ENCODE measurements at places on chromosomes 4 and X.
A peak's percentile ranks its signal among the peaks of the same experiment; 100 is the strongest.

DNA sequence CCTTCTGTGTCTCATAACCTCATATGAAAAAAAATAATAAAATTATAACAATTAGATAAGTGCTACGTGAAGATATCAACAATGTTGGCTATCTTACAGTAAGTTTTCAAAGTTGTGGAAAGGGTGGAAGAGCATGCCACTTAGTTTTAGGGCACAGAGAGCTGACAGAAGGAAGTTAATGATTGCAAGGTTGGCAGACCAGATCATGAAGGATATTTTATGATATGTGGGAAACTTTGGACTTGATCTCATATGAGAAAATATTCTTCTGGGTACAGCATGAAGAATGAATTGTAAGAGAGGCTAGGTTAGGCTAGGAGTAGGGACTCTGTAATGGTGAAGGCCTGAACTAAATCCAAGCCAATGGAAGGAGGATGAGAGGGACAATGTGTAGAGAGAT is 34.5 kb downstream of the MGAT4D start:
- DNase-seq, result no peak

DNA sequence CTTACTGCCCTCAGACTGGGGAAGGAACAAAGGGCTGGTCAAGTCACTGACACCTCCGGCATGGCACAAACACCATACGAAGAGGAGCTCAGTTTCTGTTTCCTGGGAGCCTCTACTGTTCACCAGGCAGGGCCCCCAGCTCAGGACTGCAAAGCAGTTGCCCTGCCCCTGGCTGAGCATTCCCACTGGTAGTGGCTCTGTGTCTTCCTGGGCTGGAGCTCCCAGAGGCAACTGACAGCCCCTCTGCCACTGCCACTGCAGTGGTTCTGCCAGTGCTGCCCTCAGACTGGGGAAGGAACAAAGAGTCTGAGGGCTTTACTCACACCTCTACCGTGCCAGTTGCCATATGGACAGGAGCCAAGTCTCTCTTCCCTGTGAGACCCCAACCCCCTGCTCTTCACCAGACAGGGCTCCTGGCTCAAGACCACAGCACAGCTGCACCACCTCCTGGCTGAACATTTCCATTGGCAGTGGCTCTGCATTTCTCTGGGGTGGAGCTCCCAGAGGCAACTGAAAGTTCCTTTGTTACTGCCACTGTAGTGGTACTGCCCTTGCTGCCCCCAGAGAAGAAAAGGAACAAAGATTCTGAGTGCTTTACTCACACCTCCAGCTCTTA is 67.9 kb downstream of the SMARCA5 start:
- no peak for DNase-seq

- DNase-seq, result no peak
These were observed 10.0 kb downstream of the ART3 start for GRCh38 chr4:76084542-76084941.

GRCh38 chr4:172129593-172129992 is 316.4 kb downstream of the GALNTL6 start:
- peak; percentile 23 for DNase-seq

GRCh38 chr4:155837203-155837796 is 28.8 kb downstream of the ASIC5 start:
- DNase-seq, result no peak

GRCh38 chrX:121179972-121180371 is 132.6 kb downstream of the GLUD2 start:
- no peak for DNase-seq

- no peak for DNase-seq
These were observed 12.8 kb upstream of the SLITRK4 start for GRCh38 chrX:143648705-143649104.

DNA sequence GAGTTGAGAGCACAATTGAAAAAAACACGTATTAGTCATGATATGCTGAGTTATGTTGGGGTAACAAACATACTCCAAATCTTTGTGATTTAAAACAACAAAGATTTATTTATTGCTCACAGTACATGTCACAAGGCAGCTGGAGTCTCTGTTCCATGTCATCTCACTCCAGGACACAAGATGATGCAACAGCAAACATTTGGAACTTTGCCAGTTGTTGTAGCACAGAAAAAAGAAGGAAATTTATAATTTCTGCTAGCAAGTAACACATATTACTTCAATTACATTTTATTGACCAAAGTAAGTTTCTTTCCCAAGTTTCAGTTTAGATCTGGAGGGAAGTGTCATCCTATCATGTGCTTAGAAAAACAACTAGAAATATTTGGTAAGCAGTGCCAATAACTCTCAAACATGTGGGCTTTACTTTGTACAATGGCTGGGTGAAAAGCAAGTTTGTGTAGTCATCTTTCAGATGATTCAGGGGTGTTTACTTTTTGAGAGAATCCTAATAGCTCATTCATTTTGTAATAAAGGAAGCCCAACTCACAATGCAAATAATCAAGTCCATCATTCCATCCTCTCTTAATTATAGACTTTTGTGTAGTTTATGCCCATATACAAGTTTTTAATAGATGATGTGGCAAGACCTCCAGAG is 452.3 kb downstream of the ZIC3 start:
- no peak for DNase-seq

DNA sequence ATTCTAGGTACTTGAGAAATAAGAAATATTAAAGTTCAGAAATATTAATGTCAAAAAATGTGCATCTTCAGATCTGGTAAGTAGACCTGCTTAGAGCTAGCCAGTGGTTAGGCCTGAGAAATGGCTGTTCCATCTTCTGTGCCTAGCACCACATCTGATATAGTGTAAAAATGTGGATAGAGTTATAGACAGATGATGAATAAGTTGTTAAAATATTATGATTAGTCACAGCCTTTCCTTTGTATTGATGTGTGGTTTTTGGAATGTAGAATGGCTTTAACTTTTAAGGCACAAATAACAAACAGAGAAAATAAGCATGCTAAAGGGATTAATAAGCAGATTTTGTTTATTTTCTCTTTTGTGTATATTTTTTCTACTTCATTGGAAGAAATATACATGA is 133.5 kb upstream of the NUDT6 start:
- peak; percentile 29 for DNase-seq

DNA sequence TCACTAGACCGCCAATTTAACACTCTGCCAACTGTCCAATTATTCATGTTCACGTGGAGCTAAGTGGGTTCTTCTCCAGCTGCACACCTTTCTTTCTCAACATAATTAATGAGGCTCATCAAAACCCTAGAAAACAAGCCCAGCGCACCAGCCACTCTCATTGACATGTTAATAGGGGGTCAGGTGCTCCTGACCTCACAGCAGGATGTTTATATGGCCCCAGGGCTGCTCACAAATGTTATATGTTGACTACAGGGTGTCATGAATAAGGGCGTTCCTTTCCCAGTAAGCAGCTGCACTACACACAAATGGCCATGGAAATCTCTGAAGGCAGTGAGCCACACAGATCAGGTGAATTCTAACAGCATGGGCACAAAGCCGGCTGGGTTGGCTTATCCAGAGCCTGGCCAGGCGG is 209.8 kb downstream of the MGST2 start:
- no peak for DNase-seq

GRCh38 chr4:181701894-181702293 is 541.3 kb upstream of the TENM3 start:
- DNase-seq, result no peak

GRCh38 chrX:108072746-108073145 is 18.6 kb downstream of the PSMD10 start:
- DNase-seq, result peak; percentile 24

DNA sequence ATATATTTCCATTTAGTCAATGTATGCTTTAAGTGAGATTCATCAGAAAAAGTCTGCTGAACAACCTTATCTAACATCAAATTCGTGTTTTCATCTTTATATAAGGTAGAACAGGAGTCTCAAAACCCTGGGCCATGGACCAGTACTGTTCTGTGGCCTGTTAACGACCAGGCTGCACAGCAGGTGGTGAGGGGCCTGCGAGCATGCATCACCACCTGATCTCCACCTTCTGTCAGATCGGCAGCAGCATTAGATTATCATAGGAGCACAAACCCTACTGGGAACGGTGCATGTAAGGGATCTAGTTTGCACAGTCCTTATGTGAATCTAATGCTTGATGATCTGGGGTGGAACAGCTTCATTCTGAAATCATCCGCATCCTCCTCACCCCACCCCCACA is 3.2 kb downstream of the CTSO start:
- DNase-seq, result no peak

- peak; percentile 71 for DNase-seq
These were observed 67.4 kb downstream of the APBB2 start for GRCh38 chr4:41146716-41147506.

DNA sequence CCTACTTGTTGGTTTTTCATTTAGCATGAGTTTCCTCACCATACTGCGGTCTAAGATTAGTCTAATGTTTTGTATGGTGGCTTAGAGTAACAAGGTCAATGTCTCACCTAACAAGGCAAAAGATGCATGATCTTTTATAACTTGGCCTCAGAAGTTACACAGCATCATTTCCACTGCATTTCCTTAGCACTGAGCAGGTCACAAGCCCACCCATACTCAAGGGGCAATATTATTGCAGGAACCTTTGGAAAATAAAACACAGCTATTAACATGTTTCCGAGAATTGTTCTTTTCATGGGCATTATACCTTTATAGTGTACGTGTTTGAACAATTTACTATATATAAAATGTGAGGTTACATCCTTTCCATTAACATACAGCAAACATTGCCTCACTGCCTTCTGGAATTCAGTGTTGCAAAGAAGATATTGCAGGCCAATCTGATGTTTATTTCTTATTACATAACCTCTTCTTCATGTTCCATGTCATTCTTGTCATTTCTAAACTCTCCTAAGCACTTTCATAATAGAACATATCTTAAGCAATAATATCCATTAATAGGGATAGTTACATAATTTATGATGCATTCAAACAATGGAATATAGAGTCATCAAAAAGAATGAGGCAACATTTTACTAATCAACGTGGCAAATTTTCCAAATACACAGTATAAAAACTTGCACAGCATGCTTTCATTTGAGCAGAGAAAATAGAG is 153.8 kb downstream of the AREG start:
- no peak for DNase-seq

DNA sequence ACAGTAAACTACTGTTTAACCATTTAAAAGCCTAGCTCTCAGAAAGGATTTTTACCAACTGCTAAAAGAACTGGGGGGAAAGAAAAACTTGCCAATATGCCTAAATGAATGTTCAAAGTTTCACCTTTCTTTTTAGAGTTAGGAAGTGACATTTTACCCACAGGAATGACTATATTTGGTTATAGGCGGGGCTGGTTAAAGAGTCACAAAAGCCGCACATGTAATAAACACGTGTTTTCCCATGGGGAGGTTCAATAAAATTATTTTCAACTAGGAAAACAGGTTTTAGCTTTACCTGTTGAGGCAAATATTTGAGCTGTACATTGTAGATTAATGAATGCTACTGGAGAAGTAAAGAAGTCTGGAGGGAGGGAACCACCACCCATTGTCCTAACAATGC is 41.6 kb upstream of the UGDH start:
- DNase-seq, result no peak

DNA sequence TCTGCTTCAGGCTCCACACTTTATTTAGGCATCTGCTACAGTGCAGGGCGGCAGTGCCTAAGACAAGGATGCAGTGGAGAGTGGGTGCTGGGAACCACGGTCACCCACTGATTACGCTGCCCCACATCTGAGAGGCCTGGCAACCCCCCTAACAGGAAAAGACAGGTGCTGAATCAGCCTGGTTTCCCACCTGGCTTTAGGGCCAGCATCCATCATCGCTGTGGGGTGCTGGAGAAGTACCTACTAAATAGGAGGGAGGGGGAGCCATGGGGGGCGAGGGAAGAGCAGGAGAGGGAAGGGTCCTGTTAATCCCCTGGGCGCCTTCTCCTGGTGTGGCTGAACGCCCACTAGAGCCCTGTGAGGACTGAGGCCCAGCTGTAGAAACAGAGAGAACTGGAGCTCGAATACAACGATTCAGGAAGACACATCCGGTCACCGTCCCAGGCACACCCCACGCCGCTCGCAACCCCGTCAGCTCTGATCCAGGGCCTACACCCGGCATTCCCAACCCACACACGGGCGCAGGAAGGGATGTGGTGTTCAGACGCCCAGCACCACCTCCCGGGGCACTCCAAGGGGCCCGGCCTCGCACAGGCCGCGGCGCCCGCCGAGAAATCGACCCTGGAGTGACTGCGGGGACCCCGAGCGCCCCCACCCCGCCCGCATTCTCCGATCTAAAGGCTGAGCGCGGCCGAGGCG is 554 bp downstream of the DCTD start:
- DNase-seq, result peak; percentile 74

GRCh38 chr4:37993806-37994205 is 33.6 kb downstream of the PTTG2 start:
- no peak for DNase-seq

DNA sequence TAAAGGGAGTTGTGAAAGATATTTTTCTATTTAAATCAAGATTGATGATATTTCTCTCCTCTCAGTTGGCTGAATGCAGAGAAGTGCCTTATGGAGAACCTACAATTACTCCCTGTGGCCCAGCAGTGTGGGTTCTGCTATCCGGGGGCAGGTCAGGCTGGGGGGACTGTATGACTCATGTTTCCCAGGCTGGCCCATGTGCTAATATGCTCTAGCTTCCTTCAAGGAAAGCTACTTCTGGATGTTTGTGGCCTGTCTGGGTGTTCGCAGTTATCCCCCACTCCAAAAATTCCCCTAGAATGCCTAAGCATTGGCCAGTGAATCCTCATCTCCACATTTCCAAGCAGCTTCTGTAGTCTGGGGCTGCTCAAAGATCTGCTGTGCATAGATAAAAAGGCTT is 58.9 kb upstream of the SPP1 start:
- peak; percentile 18 for DNase-seq

- peak; percentile 14 for DNase-seq
These were observed 147.7 kb downstream of the RBM46 start for GRCh38 chr4:154928640-154929257.
